Stimulated activated CD4-positive, alpha-beta T cell treated with anti-CD3 and anti-CD28 coated beads, TNF-alpha, amount 100 ng/mL, for 48 hours (primary cell): ENCODE measurements at places on chromosomes 13 and 19.
A peak's percentile ranks its signal among the peaks of the same experiment; 100 is the strongest.

DNA sequence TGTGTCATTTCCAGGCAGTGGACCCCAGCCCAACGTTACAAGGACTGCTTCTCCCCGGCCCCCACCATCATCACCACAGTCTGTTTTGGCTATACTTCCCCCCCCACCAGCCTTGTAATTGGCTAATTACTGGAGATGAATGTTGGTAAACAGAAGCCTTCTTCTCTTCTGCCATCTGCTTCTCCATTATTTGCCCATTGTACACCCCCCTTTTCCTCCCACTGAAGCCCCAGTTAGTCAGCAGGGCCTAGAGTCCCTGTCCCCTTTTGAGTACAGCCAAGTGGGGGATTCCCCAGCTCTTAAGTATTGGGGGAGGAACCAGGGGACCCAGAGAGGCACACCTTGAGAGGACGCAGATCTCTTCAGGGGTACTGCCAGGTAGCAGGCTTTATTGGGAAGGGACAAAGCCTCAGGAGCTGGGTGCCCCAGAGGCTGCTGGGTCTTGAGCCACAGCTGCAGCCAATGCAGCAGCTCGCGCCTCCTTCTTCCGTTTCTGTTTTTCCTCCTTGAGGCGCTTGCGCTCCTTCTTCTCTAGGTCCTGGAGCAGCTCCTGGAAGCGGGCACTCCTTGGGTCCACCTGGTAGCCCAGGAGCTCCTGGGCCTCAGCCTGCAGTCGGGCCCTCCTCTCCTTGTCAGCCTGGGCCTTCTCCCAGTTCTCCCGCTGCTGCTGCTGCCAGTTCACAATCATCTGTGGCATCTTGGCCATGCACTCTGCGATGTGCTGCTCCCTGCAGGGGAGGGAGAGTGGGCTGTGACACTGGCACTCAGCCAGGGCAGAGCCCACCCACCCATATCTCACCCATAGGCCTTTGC is 3.0 kb downstream of the GADD45GIP1 start:
- DNase-seq: no peak

GRCh38 chr13:41917641-41918040 is 43.3 kb downstream of the VWA8 start:
- no peak for DNase-seq

GRCh38 chr13:63999614-64000305 is 2584.1 kb upstream of the PCDH20 start:
- no peak for DNase-seq

- DNase-seq: no peak
Measured at GRCh38 chr13:65111223-65111622, 2118.9 kb downstream of the PCDH9 start.

GRCh38 chr13:109910194-109910593 is 123.8 kb upstream of the IRS2 start:
- no peak for DNase-seq

DNA sequence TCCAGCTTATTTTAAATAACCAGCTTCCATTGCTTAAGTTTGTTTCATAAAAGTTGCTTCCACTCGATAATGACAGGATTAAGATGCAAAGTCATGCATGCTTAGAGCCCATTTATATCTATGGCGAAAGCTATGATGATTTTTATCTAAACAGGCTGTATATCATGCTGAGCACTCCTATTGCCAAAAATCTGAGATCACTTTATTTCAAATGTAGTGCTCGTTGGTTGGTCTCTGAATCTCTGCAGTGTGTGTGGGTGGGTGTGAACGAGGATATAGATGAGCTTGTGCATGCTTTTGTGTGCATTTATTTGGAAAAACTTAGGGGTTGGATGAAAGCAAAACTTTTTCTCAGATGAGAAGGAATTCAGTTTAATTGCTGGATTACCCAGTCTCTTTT is 27.0 kb upstream of the ARGLU1 start:
- DNase-seq: no peak

GRCh38 chr19:47885067-47885463 is 1.1 kb downstream of the SULT2A1 start:
- DNase-seq: no peak

DNA sequence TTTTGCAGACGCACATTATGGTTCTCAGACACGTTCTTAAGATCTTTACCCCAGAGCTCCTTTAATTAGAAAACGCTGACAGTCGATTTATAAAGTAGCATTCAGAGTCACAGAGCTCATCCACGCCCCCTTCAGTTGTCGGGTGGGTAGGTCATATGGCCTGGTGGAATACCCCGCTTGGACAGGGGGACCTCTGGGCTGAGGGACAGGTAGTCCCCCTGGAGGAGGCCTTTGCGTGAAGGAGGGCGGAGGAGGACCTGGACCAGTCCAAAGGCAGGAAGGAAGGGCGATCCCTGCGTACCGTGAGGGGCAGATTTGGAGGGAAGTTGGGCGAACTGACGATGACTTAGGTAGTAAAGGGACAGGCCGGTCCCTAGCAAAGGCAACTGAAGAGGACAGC is 20.5 kb downstream of the VASP start:
- no peak for DNase-seq

DNA sequence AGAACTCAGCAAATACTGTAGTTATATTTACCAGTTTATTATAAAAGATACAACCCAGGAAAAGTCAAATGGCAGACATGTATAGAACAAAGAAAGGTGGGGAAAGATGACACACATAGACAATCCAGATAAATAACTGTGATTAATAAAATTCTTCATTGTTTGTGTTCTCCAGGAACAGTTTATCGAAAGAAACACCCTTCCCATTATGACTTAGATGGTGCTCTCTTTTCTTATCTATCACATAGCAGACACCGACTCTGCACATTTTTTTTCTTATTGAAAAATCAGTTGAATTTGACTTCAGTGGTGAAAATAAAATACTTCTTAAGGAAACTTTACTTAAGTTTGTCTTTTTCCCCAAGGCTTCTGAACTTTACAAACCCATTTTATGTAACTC is 6.2 kb downstream of the ZNF708 start:
- DNase-seq: no peak

- no peak for DNase-seq
Measured at GRCh38 chr13:66644855-66645460, 585.2 kb downstream of the PCDH9 start.

DNA sequence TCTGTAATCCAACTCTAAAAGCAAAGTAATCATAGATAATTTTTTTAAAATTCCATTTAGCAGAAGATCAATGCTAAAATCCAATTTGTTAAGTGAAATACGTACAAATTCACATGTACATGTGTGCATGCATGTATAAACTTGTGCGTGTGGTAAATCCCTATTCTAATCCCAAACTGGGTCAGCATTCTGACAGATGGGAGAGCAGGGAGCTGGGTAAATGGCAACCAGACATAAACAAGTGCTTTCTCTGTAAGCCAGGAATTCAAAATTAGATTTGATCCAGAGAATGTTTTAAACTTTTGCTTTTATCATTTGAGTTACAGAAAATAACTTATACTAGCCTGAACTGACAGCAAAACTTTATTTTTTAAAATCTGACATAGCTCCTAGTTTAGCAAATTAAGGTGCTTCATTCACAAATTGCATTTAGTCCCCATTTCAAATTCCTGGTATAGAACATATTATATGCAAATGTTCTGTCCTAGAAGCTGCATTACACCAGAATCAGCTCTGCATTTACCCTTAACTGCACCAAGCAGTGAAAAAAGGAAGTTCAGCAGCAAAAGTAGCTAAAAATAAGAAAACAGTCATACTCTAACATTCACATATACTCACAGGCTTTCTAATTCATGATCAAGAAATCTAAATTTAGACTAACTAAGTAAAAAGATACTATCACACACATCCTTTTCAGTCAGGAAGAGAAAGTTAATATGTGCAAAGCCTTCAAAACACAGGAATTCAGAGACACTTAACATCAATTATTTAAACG is 32.6 kb downstream of the UBL3 start:
- no peak for DNase-seq

DNA sequence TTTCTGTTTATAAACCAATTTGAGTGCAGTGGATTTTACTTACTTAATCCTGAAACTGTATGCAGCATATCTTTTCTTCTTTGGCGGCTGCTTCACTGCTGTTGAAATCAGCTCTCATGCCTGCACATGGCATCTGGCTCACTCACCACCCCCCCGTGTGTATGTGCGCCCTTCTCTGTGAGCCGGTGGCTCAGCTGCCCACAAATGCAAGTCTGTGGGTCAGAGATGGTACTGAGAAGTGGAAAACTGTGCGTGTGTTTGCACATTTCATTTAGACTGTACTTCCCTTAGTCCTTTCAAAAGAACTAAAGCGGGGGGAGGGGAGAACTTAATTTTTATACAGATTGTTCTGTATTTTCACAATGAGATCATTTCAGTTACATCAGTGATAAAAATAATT is 307.6 kb downstream of the SHISA2 start:
- no peak for DNase-seq

- DNase-seq: no peak
Measured at GRCh38 chr13:39682788-39683187, 27.3 kb downstream of the COG6 start.

DNA sequence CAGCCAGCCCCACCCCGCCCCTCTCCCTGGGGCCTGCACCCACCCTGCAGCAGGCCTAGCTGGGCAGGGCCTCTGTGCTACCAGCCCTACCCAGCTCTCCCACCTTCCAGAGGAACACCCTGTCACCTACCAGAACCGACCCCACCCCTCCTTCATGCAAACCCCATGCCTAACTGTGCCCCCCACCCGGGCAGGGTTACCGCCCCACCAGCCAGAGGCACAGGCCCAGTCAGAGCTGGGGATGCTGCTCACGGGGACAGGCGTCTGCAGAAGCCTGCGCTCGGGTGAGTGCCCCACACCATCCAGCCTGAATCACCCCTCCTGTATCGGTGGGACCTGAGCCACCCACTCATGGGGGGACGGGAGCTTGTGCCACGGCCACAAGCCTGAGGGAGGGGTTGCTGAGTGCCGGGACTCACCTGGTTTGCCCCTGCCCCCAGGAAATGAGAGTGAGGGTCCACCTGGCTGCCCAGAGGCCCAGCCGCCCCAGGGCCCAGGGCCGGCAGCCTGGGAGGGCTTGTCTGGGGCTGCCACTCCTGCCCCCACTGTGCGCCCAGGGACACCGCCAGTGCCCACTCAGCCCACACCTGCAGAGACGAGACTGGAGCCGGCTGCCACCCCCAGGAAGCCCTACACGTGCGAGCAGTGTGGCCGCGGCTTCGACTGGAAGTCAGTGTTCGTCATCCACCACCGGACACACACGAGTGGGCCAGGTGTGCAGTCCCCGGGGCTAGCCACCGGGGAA is 3.8 kb downstream of the ZNF446 start:
- no peak for DNase-seq

DNA sequence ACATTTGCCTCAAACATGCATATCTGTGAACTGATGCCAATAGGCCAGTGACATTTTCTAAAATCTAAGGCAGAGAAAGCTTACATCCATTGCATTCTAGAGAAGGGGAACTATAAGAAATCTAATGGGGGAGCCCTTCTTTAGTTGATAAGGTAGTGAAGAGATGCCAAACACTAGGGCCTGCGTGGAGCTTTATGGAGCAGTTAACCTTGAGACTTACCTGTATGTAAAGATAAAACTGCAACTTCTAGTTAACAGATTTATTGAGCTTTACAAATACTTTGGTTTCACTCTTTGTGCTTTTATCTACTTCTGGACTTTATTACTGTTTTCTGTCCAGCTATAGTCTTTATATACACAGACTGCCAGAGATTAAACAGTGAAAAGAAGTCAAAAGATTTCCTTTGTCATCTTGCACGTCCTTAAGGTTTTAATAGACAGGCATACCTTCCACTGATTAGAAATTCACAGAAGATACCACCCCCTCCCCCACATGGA is 457.6 kb downstream of the KLF12 start:
- no peak for DNase-seq

DNA sequence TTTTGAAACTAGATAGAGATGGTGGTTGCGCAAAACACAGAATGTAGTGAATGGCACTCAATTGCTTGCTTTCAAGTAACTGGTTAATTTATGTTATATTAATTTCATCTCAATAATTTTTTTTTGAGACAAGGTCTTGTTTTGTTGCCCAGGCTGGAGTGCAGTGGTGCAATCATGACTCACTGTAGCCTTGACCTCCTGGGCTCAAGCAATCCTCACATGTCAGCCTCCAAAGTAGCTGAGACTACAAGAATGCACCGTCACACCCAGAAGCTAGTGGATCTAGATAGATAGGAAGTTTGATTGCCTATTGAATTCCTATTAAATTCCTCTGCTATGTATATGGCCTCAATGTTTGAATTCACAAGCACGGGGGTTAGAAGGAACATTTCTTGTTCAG is 26.4 kb upstream of the ADGRE2 start:
- no peak for DNase-seq

- no peak for DNase-seq
Measured at GRCh38 chr19:34017024-34017423, 155.3 kb upstream of the LSM14A start.

DNA sequence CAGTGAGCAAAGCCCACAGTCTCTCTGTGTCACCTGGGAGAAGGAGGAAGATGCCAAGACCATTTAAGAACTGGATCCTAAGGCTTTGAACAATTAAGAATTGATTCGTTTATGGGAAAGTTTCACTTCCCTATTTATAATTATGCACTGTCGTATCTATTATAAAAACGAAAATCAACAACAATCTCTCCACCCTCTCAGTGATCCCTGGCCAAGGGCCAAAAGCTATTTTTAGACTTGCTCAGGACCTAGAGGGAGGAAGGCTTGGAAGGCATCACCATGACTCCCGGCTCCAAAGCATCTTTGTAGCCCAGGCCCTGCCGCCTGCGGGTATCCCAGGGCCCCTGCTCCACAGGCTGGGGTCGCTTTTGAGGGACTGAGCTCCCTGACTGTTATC is 1.3 kb downstream of the RHPN2 start:
- DNase-seq: no peak

GRCh38 chr19:55027472-55028337 is 10.4 kb downstream of the GP6 start:
- no peak for DNase-seq

- DNase-seq: peak; percentile 88
Measured at GRCh38 chr19:47428177-47428894, 9.0 kb upstream of the MEIS3 start.

DNA sequence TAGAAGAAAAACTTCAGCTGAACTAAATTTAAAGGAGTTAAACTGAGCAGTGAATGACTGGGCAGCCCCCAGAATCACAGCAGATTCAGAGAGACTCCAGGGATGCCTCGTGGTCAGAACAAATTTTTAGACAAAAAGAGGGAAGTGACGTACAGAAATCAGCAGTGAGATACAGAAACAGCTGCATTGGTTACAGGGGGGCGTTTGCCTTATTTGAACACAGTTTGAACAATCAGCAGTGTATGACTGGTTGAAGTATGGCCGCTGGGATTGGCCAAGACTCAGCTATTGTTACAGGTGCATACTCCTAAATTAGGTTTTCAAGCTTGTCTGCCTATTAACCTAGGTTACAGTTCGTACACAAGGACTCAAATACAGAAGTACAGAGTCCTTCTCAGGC is 2.2 kb upstream of the SPRYD7 start:
- DNase-seq: no peak

DNA sequence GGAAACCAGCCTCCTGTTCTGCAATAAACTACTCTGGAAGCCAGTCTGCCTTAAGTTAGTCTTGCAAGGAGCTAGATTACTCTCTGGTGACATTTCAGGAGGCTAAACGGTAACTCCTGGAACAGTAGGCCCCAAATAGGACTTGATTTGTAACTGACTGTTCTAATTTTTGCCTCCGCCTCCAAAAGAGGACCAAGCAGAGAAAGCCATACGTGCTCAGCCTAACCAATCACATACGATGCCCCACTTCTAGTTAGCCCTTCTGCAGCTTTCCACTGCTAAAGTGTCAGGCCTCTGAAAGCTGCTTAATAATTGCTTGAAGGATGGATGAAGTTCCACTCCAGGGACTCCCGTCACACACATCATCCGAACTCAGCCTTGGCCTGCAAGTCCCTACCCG is 744 bp downstream of the ZNF805 start:
- no peak for DNase-seq

GRCh38 chr19:58476498-58477015 is 405 bp downstream of the ZNF446 start:
- no peak for DNase-seq
